Neural crest cell (in vitro differentiated cells): ENCODE measurements at places on chromosomes 6 and 20. TPM values are rescaled to one million over a fixed set of nuclear protein-coding genes. Genes with fewer than 3 reads are reported as not detected.

DNA sequence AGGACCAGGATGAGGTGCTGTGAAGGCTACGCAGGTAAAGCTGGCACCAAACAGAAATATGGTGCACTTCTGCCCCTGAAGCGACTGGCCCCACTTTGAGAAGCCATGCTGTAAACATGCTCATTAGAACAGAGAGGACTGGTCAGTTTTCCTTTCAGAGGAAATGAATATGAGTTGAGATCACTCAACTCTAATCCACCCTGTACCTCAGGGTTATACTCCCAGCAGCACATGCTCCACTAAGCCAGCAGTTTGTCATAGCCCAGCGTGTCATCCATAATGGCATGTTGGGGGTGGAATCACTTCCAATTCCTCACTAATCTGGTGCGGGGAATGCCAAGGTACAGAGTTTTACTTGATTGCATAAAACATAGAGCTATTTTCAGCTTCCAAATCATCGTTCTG, 98.1 kb downstream of the HIVEP2 start:
- no peak overlapping the region for H3K4me3 ChIP-seq
- H3K27me3 ChIP-seq: no peaks in the 10 kb centered on the region
- H3K27ac ChIP-seq: no peak overlapping the region
- H3K4me1 ChIP-seq: peaks cover 35% of the 10 kb centered on the region
- H3K36me3 ChIP-seq: no peaks in the 10 kb centered on the region

GTSF1L gene
- not detected in 2 replicates for total RNA-seq

TRIM31 gene
- total RNA-seq: not detected in 2 replicates

DNA sequence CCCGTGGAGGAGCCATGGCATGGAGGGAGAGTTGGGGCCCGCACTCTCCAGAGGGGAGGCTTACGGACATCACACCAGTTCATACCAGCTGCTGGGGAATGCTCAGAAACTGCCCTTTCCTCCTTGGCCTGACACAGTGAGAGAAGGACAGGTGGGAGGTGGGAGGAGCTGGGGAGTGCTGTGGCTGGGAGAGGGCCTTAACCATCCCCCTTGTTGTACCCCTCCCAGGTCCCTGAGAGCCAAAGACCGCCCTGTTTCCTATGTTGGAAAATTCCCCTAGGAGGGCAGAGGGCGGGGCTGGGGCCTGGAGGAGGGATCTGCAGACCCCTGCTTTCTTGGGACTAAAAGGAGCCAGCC, 24.1 kb downstream of the FOXP4 start:
- peaks cover 72% of the 10 kb centered on the region for H3K4me1 ChIP-seq
- peak overlapping the region; percentile 83 for H3K4me3 ChIP-seq
- H3K27ac ChIP-seq: peak overlapping the region; percentile 99
- peak; percentile 32 for DNase-seq
- no peaks in the 10 kb centered on the region for H3K27me3 ChIP-seq
- peaks cover 17% of the 10 kb centered on the region for H3K36me3 ChIP-seq

WFDC10B gene
- total RNA-seq: not detected in 2 replicates

C6orf89 gene
- 29.0 and 32.3 TPM in 2 replicates for total RNA-seq

- no peak for DNase-seq
- peaks cover 19% of the 10 kb centered on the region for H3K4me1 ChIP-seq
- no peak within 1 kb of the TSS for H3K4me3 ChIP-seq
- H3K36me3 ChIP-seq: no peaks in the 10 kb centered on the region
- peaks cover 53% of the 10 kb centered on the region for H3K27me3 ChIP-seq
Measured at GRCh38 chr20:38601216-38602184, at the start of gene ARHGAP40. TSS of gene ARHGAP40 (plus strand) at chr20:38601809.

DNA sequence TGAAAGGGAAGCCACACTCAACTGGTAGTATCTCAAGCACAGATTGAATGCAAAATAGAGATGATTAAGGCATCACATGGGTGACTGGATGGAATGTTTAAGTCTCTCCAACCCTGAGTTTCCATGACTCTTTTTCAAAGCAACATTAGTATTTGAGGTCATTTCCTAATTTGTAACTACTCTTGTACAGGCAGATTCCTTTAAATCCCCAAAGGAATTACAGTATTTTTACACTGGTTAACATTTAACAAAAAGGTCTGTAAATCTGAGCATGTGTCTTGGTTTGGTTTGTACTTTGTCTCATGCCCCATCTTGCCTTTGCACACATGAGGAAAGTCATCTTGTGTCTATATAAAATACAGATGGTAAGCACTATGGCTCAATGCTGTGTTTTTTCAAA, 15.1 kb downstream of the RMND1 start:
- peaks cover 2% of the 10 kb centered on the region for H3K4me1 ChIP-seq
- H3K4me3 ChIP-seq: no peak overlapping the region
- peaks cover 2% of the 10 kb centered on the region for H3K36me3 ChIP-seq
